Lung (tissue), 17 donors: ENCODE measurements at places on chromosomes 3 and 15.
A peak's percentile ranks its signal among the peaks of the same experiment; 100 is the strongest.

- peak; percentile 59 for DNase-seq
Measured at GRCh38 chr3:56758539-56758981, 43.2 kb downstream of the ARHGEF3 start.

DNA sequence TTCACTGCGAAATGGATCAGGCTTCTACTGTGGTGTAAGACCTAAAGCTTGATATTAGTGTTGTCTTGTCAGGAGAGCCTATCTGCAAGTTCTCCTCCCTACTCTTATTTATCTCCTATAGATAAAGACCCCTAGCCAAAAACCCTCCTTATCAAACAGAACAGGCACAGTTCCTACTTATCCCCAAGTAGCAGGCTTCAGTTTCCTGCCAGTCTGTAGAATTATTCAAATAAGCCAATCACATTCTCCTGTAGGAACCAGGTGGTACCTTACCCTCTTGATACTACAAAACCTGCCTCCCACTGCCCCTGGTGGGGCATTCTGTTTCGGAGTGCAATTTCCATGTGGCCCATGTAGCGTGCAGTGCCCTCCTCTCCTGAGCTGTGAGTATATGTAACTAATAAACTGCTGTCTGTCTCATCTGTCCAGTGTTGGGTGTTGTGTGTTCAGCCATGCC, 28.7 kb downstream of the HDGFL3 start:
- no peak for DNase-seq

- DNase-seq: no peak
Measured at GRCh38 chr3:150020527-150020926, 49.8 kb upstream of the PFN2 start.

DNA sequence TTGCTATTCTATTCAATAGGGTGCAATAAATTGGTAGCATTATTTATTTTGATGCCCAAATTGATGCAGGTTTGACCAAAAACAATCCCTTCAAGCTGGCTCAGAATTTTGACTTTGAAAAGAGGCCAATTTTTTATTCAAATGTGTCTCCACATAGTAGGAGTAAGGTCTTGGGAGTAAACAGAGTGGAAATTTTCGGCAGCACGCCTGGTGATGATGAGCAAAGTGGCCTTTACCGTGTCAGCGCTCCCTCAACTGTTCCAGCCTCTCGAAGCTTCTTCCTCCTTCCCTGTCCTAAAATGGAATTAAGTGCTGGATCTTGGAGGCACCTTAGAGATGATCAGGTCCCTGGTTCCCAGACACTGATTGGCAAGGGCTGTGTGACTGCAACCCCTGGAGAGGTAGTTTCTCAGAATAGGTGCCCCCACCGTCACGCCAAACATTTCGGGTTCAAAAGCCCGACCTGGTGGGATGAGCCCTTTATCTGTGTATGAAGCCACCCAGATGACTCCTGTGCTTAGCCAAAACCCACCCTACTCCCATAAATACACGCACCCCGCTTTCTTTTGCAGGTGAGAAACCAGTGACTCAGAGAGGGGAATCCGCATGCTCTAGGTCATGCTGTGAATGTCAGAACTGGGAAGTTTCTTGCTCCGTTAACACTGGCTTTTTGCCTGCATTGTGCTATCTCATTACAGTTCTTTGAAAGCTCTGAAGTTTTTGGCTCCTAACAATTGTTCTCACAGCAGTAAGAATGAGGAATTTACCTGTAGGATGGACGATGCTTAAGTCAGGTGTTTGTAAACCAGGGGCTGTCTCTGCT, 89.1 kb downstream of the CRYGS start:
- no peak for DNase-seq

GRCh38 chr3:193822492-193823212, 229.6 kb downstream of the OPA1 start:
- no peak for DNase-seq

GRCh38 chr3:81989758-81990157, 228.3 kb upstream of the GBE1 start:
- DNase-seq: no peak

DNA sequence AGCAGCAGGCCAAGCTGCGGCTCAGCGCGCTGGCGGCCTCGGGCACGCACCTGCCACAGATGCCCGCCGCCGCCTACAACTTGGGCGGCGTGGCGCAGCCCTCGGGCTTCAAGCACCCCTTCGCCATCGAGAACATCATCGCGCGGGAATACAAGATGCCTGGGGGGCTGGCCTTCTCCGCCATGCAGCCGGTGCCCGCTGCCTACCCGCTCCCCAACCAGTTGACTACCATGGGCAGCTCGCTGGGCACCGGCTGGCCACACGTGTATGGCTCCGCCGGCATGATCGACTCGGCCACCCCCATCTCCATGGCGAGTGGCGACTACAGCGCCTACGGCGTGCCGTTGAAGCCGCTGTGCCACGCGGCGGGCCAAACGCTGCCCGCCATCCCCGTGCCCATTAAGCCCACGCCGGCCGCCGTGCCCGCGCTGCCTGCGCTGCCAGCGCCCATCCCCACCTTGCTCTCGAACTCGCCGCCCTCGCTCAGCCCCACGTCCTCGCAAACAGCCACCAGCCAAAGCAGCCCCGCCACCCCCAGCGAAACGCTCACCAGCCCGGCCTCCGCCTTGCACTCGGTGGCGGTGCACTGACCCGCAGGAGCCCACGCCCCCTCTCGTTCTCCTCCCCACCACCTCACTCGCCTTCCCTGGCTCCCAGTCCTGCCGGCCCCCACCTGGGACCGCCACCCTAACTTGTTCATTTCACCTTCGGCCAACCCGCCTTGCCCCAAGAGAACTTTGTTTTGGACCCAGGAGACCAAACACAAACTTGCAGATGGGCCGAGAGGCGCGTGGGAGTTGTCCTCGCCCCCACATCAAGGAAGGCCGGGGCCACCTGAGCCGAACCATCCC, 1.5 kb downstream of the FOXB1 start:
- no peak for DNase-seq

GRCh38 chr15:40256638-40257235, 17.9 kb downstream of the PAK6 start:
- no peak for DNase-seq

GRCh38 chr3:126475413-126476114, at the start of gene ZXDC:
ZXDC (minus strand) TSS chr3:126475891; CDS start chr3:126475865, 26 bp downstream.
- peak; percentile 95 for DNase-seq

DNA sequence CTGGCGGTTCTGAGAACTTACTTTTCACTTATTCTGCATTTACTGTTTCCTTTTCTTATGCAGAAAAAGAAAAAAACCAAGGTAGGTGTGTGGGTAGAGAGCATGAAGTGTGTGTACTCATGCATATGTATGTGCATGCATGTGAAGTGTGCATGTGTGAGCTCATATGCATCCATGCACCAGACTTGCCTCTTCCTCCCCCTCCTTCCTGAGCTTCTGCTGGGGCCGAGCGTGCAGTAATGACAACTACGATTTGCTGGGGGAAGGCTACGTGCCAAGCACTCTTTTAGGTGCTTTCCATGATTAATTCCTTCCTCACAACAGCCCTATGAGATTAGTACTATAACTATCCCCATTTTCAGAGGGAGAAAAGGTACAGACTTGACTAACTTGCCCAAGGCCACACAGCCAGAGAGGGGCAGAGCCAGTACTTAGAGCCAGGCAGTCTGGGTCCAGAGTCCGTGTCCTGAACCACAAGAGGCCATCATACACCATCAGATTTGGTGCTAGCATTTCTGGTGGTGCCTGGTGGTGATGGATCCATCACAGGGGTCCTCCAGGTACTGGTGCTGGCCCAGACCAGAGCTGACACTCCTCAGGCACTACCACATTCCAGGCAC, 46.7 kb downstream of the CAPN3 start:
- no peak for DNase-seq

- DNase-seq: no peak
Measured at GRCh38 chr3:70076396-70076795, 76.9 kb downstream of the SAMMSON start.

DNA sequence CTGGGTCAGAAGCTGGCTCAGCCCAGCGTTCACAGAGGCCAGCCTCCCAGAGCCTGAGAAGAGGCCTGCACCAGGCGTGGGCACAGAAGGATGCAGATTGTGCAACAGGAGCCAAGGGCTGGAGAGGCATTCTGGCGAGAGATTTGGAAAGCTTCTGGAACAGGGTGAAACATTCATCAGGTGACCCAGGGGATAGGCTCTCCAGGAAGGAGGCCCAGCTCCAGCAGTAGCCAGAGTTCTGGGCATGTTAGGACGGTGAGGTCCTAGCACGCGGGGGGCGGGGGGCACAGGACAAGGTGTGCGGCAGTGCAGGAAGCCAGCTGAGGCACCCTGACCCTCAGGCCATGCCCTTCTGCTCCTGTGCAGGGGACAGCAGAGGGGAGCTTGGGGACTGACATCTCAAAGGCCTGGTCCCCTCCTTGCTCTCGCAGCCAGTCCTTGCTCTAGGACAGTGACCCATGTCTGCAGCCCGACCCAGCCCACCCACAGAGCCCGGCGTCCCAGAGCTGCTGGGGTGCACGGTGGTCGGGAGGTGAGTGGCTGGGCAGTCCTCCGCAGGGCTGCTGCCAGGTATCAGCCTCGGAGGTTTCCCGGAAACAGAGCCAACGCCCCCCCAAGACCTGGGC, 111.7 kb upstream of the KLF13 start:
- DNase-seq: no peak

DNA sequence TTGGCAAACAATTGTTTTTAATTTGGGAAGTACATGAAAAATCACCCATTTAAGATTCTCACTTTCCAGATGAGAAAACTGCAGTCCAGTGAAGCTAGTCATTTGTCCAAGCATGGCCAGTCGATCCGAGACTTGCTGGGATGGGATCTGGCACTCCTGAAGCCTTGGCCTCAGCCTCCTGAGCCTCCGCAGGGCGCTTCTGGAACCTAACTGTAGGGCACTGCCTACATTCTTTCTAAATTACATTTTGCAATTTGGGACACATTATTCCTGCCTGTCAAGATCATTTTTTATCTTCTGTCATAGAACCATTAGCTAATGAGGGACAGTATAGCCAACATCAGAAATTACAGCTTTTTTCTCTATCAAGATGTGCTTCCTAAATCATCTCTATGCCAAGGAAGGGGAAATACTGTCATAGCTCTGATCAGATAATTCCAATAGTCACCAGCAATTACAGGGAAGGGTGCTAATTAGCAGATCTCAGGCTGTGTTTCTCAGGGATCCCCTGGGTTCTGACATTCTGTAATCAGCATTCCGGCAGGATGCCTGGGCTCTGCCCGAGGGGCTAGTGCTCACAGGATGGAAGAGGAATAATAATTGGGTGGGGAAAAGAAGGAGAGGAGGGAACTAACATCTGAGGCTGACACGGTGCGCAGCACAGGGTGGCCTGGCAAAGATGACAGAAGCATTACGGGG, 28.3 kb downstream of the ANAPC13 start:
- no peak for DNase-seq

GRCh38 chr3:150421256-150421655, 13.2 kb downstream of the TSC22D2 start:
- no peak for DNase-seq

GRCh38 chr15:74180881-74181602, 7.5 kb downstream of the ISLR start:
- DNase-seq: peak; percentile 8

GRCh38 chr3:178735032-178735674, 198.9 kb downstream of the KCNMB2 start:
- no peak for DNase-seq

GRCh38 chr3:191236646-191237045, 37.6 kb downstream of the OSTN start:
- peak; percentile 22 for DNase-seq

DNA sequence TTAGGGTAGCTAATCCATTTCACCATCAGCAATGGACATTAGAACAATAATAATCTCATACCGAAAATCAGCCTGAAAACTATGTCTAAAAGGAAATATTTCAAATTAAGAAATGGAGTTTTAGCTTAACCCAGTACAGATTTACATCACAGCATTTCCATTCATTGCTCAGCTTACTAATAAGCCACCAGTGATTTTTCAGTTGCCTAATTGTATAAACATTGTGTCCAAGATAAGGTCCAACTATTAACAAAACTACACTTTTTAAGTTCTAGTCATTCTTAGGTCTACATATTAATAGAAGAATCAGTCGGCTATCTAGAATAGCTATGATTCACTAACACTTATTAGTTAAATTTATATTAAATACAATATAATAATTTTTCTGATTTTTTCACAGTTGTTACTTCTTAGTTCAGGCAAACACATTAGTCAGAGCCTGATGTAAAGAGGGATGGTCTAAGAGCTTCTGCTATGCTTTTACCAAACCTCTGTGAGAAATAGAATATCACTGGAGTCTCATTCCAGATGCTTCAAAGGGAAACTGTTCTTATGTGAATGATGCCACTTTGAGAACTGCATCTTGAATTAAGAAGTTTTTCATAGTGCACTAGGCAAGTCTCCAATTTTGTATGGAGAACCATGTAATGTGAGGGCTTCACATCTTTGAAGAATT, 74.1 kb downstream of the CMSS1 start:
- DNase-seq: no peak

DNA sequence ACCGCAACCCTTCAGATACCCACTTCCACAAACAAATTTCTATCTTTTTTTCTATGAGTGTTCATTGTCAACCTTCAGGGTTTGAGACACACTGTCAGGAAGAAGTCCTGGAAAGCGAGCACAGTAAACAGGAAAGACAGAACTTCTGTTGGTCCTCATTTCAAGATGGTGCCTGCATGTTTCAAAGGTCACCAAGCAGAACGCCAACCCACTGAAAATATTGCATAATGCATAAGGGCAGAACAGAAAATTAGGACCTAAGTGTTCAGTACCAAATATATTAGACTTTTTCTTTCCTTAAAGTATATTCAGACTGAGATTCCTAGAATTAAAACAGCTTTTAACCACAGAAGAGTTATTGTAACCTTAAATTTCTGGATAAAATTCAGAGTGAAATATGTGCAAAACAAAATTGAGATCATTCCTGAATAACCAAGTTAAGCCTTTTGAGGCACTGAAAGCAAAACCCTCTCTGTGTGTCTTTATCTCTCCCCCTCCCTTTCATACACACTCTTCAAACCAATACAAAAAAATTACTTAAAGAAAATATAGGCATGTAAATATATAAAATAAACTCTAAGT, 387.8 kb upstream of the THBS1 start:
- DNase-seq: no peak

GRCh38 chr3:32685543-32686185, 676 bp downstream of the CNOT10 start:
- DNase-seq: no peak

- DNase-seq: no peak
Measured at GRCh38 chr3:163563485-163563884, 1514.8 kb downstream of the SI start.

DNA sequence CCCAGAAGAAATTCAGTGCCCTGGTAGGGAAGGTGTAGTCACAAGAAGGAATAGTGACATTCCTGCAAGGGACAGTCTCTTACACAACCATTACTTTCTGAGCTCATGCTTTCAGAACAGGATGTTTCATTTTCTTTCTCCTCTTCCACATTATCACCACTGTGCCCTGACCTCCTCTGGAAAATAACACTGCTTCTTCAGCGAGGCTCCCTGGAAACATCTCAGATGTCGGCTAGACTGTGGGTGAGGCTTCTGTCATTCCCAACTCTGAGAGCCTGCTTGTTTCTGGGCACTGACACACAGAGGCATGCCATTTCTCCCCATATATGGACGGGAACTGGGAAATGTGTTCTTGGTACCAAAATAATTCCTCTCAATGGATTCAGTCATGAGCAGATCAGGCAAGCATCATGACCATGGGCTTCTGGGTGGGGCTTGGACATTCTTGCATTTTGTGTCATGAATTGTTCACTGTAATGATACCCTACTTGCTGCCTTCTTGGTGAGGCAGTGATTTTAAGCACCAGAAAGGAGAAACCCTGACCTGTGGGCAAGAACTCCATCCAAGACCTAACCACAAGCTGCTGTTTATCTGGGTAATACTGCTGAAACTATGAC, 14.3 kb upstream of the TNFAIP8L3 start:
- peak; percentile 58 for DNase-seq

- DNase-seq: no peak
Measured at GRCh38 chr15:70770863-70771262, 7.5 kb upstream of the UACA start.
